ENCODE measurements at places on chromosomes 5 and 9.
A peak's percentile ranks its signal among the peaks of the same experiment; 100 is the strongest.

DNA sequence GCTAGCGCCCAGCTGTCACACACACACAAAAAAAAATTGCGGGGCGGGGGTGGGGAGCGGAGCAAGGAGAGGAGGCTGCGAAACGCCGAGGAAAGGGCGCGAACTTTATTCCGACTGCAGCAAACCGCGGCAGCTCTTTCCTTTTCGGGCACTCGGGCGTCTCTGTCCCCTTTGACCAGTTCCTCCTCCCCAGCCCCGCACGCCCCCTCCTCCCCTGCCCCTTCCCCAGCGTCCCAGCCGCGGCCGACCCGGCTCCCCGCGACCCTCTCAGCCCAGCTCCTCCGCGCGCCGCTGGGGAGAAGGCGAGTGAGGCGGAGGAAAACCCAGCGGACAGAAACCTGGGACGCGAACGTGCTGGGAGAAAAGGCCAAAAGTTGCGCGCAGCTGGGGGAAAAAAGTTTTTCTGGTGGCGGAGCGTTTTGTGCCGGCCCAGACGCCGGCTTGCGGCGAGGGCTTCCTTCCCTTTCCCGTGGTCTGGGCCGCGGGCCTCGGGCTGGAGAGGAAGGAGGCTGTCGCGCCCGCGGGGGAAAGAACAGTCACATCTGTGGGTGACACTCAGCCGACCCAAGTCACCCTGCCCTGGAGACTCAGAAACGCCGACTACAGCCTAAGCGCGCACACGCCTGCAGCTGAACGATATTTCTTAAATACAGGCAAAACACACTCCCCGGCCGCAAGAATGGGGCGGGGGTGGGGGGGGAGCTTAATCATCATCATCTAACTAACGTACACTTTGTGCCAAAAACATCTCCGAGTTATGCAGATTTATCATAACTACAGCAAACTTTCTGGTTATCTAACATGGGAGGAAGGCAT, 1.1 kb upstream of the BNC2 start:
- DNase-seq: peak; percentile 58

DNA sequence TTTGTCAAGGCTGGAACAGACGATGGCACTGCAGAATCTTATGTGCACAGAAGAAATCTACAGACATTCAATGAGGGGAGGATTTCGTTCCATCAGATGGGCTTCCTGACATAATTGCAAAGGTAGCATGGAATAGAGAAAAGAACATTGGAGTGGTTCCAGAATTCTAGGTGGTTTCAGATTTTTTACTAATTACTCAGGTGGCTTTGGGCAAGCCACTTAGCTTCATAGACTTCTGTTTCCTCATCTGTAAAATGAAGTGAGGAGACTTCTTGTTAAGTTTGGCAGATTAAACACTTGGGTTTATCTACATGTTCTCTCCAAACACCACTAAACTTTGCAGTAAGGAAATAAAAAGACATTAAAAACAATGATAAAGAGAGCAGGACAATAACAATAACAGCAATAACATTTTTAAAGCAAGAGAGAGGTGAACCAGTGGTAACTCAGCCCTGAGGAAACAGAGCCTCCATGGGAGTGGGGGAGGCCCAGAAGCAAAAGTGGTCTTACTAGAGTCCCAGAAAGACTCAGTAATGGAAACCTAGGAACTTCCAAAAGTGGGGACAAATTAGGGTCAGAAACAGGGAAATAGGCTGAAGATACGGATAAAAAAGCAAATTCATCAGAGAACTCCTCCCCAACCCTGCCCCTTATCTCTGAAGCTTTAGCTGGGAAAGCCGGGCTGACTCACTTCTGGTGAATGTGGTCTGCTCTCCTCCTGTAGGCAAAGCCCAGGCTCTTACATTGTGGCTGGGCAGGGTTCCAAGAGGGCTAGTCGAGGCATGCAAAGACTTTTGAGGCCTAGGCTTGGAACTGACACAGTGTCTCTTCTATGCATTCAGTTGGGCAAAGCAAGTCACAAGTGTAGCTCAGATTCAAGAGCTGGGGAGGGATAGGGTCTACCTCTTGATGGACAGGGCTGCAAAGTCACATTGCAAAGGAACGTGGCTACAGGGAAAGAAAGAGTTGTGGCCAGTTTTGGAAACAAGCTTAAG, 11.8 kb upstream of the ACTBL2 start:
- DNase-seq: peak; percentile 94

GRCh38 chr9:14670718-14671117, 22.5 kb downstream of the ZDHHC21 start:
- no peak for DNase-seq

DNA sequence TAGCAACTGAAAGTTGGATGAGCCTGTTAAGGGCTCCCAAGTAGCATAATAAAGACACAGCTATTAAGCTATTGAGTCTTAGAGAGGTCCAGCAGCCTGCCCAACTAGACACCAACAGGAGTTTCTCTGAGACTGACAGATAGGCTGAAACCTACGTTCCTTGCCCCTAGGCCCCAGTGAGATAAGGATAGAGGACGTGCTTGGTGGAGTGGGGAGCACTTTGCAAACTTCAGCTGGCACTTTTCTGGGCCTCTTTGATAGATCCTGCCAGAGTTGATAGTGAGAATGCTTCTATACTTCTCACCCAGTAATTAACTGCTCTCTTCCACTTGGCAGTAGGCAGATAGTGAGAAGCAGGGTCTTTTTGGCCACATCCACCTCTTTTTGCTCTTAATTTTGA, 20.8 kb upstream of the CTNNA1 start:
- DNase-seq: no peak
